BE2C (cell line): ENCODE measurements at places on chromosomes 7 and 10.

- no peak for DNase-seq
These were observed 560.9 kb downstream of the DNAJB6 start for GRCh38 chr7:157897681-157898080.

GRCh38 chr7:12494687-12495024 is 75.9 kb upstream of the SCIN start:
- no peak for DNase-seq

- DNase-seq: no peak
These were observed 148.7 kb downstream of the ZMYND11 start for GRCh38 chr10:283916-284356.

DNA sequence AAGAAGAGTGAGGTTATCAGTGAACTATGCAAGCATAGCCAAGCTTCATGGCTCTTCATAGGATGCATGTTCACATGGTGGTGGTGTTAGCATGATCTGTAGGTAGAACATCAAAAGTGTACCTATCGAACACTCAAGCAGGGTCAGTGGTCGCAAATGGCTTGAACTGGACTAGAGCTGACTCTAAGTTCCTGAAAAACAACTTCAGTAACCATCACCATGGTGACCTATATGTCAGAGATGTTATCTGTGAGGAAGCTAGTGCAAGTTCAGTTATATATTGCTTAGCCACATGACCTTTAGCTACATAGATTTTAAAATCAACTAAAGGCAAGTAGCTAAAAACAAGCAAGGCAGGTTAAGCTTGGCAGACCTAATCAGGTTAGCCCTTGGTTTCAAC is 163.1 kb upstream of the AGR3 start:
- no peak for DNase-seq

GRCh38 chr10:128056303-128057050 is 69.7 kb downstream of the MKI67 start:
- no peak for DNase-seq

- DNase-seq: no peak
These were observed 20.9 kb downstream of the ANKIB1 start for GRCh38 chr7:92266415-92267241.

DNA sequence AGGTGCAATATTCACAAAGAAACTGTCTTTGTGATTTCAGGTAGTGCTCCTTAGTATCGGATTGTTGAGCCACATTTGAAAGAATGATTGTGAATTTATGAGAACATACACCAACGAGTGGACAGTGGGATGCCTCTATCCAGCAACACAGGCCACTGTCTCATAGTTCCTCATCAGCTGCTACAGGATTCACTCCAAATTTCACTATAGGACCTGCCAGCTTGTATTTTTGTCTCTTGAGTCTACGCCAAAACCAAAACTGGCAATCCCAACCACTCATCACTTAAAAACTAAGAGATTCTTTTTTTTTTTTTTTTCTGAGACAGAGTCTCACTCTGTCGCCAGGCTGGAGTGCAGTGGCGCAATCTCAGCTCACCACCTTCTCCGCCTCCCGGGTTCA is 964.5 kb downstream of the CNTNAP2 start:
- no peak for DNase-seq

DNA sequence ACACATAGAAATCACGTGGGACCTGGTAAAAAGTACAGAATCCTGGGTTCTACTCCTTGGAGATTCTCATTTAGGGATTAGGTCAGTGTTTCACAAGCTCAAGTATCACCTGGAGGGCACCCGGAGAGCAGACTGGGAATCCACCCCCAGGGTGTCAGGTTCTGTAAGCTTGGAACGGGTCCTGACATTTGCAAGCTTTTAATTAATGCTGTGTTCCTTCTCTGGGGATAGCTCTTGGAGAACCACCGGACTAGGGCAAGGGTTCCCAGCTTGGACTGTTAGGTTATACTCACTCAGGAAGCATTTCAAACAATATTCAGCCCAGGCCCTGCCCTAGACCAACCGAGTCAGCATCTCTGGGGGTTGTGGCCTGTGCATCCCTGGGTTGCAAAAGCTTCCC is 23.0 kb downstream of the TCF7L2 start:
- no peak for DNase-seq

DNA sequence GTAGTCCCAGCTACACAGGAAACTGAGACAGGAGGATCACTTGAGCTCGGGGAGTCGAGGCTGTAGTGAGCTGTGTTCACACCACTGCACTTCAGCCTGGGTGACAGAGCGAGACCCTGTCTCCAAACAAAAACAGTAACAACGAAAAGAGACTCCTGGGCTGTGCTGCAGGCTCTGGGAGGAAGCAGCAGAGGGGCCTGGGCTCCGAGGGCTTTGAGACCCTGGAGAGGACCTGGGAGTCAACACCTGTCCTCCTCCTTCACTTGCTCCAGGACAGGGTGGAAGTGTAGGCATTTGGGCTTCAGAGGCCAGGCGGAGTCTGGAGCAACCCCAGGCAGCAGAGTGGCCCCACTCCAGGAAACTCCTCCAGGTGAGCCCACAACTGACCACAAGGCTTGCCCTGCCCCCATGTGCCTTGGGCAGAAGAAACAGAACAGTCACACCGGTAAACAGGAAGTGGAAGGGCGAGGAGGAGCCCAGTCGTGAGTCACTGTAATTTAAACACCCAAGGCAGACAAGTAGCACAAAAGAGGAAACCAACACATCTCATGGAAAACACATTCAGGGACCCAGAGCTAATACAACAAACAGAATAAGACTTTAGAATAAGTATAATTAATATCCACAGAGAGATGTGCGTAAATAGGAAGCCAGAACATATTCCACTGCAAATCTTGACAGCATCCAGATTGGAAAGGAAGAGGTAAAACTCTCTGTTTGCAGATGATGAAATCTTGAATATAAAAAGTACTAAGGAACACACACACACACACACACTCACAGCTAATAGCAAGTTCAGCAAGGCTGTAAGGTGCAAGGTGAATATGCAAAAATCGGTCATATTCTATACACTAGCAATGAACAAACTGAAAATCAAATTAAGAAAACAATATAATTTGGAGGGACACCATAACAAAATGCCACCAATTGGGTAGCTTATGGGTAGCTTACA is 20.5 kb upstream of the RASGEF1A start:
- DNase-seq: no peak
